ENCODE measurements at places on chromosomes 13 and 19.
A peak's percentile ranks its signal among the peaks of the same experiment; 100 is the strongest.

- no peak for DNase-seq
Observed at GRCh38 chr13:33405371-33405770, 119.8 kb upstream of the STARD13 start.

- no peak for DNase-seq
Observed at GRCh38 chr13:48790966-48791365, 137.2 kb downstream of the CYSLTR2 start.

DNA sequence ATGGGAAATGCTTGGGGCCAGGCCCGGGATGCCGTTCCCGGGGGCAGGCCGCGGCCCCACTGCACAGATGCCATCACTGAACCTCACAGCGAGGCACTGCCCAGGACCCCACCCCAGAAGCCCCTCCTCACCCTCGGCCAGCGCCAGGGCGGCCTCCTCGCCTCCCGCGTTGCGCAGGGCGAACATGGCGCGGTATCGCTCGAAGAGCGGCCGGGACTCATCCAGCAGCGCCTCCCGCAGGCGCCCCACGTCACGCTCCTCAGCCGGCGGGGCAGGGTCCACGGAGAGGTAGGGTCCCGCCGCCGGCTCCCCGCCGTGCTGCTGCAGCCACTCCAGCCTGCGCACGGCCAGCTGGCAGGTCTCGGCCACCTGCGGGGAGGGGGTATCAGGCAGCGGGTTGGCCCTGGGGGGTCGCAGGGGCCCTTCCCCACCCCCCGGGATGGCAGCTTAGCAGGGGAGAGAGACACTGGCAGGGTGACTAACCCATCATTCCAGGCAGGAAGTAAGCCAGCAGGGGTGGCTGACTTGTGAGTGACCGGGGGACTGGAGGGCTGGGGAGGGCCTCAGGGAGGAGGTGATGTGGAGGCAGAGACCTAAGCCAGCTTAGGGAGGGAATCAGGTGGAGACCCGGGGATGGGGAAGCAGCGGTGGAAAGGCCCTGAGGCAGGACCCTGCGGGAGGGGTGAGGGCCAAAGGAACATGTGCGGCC is 8.2 kb downstream of the DOHH start:
- no peak for DNase-seq

GRCh38 chr19:15616627-15617270 is 1.7 kb downstream of the CYP4F8 start:
- no peak for DNase-seq

- DNase-seq: no peak
Observed at GRCh38 chr19:55132453-55133129, 15.2 kb upstream of the PPP1R12C start.

- DNase-seq: no peak
Observed at GRCh38 chr19:51692468-51692867, 662 bp upstream of the SPACA6 start.

- peak; percentile 27 for DNase-seq
Observed at GRCh38 chr19:30229525-30230174, 142.5 kb upstream of the ZNF536 start.

- no peak for DNase-seq
Observed at GRCh38 chr13:50128428-50128931, 113.2 kb downstream of the KCNRG start.

DNA sequence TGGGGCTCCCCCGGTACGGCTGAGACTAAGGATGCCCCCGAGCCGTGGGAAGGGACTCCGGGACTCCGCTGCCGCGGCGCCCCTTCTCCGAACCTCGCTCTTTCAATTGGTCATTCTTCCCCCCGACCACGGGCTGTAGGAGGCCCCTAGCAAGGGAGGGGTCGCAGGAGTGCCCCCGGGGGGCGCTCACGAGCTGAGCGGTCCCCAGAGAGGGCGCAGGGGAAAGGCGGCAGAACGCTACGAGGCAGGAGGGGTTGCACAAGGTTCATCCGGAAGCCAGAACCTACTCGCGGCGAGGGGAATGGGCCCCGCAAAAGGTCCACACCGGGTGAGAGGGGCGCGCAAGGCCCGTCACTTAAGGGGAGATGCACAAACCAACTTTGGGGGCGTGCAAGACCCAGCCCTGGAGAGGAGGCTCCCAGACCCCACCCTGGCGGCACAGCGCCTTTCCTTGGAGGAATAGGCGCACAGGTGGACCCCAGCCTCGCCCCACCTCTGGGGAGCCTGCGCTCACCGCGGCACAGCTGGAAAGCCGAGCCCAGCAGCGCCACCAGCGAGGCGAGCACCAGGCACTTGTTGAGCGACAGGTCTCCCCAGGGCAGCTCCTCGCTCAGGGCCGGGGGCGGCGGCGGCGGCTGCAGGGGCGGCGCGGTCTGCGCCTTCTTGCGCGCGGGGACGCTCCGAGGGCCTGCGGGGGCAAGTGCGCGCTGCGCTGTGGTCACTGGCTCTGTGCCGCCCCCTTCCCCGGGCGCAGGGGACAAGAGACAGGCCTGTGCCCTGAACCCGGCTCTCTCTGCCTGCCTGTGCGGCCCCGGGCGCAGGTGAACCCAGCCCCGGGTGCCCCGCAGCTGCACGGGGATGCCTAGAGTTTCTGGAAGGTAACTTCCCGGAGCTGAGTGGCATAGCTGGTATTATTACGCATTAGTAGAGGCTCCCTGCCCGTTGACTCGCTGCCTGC is 2.8 kb downstream of the JSRP1 start:
- no peak for DNase-seq

- DNase-seq: no peak
Observed at GRCh38 chr13:96089139-96089538, 768 bp upstream of the HS6ST3 start.

DNA sequence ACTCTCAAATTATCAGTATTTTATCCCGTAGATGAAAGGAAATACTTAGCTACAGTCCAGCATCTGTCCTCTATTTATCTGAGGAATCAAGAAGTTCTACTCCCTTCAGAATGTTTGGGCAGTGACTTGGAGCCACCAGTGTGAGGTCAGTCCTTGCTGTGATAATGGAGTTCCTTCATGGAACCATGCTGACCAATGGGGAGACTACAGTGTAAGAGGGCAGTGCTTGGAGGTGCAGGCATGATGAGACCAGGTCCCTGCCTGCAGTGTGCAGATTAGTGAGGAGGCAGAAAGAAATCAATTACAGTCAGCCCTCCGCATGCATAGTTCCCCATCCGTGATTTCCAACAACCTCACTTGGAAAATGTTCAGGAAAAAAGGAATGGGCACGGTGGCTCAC is at the start of gene C19orf18:
Gene C19orf18, minus strand, starts transcription at position 101 of the 400 bp plus-strand sequence. CDS start 102 bp downstream, outside the sequence.
- DNase-seq: no peak

GRCh38 chr13:76764429-76764828 is 121.8 kb downstream of the KCTD12 start:
- no peak for DNase-seq

GRCh38 chr19:7926021-7926726 is at the start of gene CTXN1:
Gene CTXN1 (minus strand): TSS chr19:7926135. CDS start chr19:7925538, 597 bp downstream.
- peak; percentile 36 for DNase-seq

- no peak for DNase-seq
Observed at GRCh38 chr19:24032651-24033050, 54.3 kb upstream of the ZNF254 start.

DNA sequence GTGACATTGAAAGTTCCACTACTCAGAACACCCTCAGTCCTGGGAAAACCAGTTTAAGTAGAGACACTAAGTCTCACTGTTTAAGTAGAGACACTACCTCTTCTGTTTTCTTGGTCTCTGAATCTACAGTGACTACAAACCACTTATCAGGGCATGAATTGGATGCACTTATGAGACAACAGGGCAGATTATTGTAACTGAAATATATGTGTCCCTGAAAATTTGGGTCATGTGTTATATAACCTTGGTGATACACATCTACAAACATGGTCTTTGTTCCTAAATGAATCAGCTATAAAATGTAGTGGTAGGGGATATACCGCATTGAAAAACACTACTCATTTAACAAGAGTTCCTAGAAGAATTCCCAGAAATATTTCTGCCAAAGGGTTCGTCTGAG is 55.7 kb downstream of the SERP2 start:
- no peak for DNase-seq

DNA sequence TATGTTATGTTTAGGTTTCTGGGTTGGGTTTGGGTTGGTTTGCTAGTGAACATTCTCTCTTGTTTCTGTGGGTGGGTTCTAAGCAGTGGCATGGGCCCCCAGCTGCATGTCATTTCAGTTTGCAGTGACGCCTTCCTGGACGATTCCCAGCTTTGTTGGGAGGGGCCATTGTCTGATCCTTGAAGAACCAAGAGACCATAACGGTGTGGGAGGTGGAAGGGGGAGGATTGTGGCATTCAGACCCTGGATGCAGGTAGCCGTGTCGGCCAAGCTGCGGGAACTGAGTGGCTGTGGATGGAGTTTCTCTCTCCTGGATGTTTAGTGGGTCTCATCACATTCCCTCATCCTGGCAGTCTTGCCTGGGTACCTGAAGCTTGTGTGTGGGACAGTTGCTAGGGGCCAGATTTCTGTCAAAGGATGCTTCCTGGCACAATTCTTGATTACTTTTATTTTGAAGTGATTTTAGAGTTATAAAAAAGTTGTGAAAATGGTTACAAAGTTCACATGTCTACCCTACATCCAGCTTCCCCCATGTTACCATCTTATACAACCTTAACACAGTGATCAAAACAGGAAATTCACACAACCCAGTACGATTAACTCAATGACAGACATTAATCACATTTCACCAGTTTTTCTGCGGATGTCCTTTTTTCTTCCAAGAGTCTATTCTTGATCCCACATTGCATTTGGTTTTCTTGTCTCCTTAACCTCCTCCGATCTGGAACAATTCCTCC is 123.8 kb downstream of the SIPA1L3 start:
- DNase-seq: no peak

- no peak for DNase-seq
Observed at GRCh38 chr19:45066921-45067661, 9.2 kb downstream of the ZNF296 start.

DNA sequence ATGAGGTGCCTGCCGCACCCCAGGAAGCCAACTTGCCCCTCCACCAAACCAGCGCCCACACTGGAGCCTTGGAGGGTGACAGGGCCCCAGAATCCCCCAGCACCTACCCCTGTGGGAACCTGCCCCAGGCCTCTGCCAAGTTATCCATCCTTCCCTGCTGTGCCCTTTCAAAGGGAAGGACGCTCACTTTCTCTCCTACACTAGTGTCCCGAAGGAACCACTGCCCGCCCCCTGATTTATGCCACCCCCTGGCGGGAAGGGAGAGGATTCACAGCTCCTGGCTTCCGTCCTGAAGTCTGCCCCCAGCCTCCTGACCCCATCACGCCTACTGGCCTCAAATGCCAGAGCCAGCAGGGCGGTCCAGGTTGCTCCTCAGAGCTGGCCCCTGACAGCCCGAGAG is 1.4 kb downstream of the EVI5L start:
- DNase-seq: peak; percentile 40

DNA sequence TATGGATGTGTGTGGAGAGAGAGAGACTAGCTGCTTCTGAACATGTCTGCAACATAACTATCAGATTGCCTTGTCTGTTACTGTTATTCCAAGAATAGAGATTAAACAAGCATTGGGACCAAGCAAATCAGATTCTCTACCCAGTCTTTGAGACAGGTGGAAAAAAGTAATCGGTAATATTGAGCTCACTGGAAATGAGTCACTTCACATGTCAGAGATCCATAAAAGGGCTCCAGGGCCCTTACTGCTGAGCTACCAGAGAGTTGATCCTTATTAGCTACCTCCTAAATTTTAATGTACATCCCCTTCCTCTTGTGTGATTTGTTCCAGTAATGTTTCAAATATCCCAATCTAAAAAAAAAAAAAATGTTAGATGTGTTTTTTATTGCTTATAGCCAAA is 2118.0 kb downstream of the PCDH9 start:
- no peak for DNase-seq

DNA sequence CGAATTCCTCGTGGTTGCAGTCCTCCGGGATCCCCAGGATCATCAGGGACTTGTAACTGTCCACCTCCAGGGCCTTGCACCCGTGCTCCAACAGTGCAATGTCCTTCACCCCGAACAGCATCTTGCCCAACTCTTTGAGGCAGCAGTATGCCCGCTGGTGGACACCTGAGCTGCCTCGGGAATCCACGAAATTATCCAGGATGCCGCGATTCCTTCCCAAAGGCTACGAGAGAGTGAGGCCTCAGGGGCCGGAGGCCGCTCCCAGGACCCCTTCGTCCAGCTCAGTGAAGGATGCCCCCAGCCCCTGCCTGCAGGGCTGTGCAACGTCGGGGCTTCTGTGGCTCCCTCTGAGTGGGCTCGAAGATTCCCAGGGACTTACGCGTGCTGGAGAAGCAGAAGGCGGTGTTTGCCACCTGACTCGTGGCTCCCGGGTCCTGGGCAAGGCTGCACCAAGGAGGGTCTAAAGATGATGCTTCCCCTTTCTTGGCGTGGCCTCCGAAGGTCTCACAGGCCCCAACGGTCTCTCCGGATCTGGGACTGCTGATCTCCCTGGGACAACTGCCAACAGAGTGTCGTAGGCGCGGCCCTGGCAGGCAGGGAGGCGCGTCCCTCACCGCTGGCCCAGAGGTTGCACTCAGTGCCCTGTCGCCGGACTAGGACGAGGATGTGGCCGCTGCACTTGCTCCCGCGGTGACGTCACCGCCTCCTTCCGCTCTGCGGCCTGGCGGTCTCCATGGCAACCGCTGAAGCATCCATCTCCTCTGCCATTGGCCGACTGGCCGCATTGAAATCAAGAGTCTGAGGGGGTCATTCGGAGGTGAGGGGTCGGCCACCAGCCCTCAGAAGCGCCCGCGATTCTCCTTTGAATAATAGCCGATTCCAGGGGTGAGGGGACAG is at the start of gene PNMA8C:
Gene PNMA8C, minus strand, starts transcription at position 698 of the 897 bp plus-strand sequence. Its CDS starts 577 bp downstream, at position 121.
- DNase-seq: peak; percentile 80

- DNase-seq: no peak
Observed at GRCh38 chr13:112918746-112919145, 50.3 kb upstream of the MCF2L start.

DNA sequence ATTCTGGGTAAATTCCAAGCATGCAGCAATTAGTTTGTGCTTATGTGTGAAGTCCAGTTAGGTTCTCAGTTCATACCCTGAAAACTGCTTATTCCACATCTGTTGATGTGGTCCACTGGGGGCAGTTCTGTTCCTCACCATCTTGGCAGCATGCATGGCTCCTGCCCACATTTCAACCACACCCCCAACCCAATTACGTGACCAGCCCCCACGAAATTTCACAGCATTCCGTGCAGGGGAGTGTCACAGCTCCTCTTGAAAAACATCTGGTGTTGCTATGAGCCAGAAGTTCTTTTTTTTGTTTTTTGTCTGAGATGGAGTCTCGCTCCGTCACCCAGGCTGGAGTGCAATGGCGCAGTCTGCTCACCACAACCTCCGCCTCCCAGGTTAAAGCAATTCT is 9.1 kb upstream of the ERVK3-1 start:
- no peak for DNase-seq

DNA sequence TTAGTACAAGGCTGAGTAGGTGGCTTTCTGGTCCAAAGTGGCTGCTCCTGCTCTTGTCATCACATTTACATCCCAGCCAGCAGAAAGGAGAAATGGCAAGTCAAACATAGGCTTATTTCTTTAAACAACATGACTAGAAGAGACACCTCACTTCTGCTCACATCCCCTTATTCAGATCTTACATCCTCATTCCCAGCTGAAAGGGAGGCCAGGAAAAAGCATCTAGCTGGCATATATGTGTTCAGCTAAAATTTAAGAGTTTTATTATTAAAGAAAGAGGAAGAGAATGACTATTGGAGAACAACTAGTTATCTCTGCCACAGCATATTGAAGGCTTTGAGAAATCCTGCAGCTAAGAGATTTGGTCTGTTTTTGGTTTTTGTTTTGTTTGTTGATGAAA is 34.1 kb downstream of the RGCC start:
- DNase-seq: no peak
